ENCODE measurements at places on chromosomes 6 and 20.
A peak's percentile ranks its signal among the peaks of the same experiment; 100 is the strongest.

DNA sequence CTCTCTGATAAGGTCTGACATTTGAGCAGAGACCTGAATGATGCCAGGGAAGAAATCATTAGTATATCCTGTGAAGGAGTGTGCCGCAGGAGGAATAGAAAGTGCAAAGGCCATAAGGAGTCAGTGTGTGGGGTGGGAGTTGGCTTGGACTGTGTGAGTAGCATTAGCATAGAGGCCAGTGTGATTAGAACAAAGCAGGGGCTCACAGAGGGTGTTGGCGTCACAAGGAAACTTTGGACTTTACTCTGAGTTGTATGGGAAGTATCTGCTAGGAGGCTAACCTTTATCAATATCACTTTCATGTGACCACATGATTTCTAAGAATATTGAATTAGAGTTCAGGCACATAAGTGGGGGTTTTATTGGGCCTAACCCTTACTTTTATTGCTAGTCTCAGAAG lies 12.1 kb downstream of the TMEM200A start:
- DNase-seq = no peak

GRCh38 chr6:8180327-8181159 lies 78.2 kb upstream of the EEF1E1 start:
- DNase-seq = peak; percentile 85

- DNase-seq = no peak
Measured at GRCh38 chr6:163844357-163844756, 429.8 kb downstream of the QKI start.

DNA sequence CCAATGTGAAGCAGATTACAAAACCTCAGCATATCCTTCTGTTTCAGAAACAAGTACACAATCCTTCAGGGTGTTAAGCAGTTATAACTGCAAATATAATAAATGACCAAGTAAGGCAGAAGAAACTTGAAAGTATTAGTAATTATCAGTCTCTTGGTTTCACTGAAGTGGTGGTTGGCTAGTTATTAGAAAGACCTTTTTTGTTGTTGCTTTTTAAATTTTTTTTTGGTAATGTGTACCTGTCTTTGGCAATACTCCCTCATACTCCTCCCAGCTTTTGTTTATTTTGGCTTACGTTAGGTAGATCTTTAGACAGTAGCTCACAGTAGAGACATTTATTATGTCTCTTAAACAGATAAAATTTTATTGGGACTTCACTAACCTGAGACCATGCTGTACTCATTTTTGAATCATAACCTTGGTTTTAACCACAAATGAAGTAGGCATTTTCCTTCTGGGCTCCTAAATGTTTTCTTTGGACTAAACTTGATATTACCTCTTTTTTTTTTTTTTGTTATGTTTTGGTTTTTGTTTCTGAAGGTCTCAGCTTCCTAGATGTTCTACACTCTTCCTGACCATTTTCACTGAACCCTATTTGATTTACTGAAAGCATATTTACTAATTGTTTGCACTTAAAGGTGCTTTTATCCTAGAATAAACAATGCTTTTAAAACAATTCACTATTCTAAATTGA lies 6.4 kb downstream of the CD2AP start:
- peak; percentile 73 for DNase-seq

- DNase-seq = no peak
Measured at GRCh38 chr20:24835195-24835594, 113.9 kb upstream of the CST7 start.

GRCh38 chr20:45368221-45368980 lies 5.4 kb downstream of the SYS1 start:
- no peak for DNase-seq

- no peak for DNase-seq
Measured at GRCh38 chr6:115545672-115545986, 515.1 kb downstream of the FRK start.

DNA sequence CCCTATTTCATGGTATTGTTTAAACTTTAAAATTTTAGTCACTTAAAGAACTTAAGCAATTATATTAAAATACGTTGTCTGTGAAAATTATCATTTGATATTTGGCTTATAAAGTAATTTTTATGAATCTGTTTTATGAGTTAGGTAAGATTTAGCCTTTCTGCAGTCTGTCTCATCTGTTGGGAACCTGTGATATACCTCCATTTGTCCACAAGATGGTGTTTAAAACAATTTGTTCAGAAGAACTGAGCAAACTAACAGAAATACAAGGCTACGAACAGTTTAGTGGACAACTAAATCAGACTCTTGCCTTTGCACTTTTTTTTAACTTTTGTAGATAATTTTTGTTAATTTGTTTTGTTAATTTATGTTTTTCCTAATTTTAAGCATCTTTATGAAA lies 92.4 kb downstream of the COL9A1 start:
- no peak for DNase-seq

DNA sequence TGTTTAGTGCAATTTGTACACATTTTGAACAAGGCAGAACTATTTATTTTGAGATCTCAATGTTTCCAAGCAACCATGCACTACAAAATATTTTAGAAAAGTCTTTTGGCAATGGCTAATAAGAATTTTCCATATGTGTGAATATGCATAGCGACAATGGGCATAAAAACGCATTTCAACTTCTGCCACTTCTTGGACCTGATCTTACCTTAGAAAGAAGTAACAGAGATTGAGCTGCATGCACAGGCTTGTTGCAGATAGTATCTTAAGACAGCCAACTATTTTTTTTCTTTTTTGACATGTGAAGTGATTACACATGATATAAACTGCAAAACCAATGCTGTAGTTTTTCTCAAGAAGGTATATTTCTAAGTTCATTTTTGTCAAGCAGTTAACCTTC lies 210.4 kb upstream of the PHACTR1 start:
- DNase-seq = no peak

- peak; percentile 58 for DNase-seq
Measured at GRCh38 chr6:53043581-53043980, 21.6 kb upstream of the FBXO9 start.

DNA sequence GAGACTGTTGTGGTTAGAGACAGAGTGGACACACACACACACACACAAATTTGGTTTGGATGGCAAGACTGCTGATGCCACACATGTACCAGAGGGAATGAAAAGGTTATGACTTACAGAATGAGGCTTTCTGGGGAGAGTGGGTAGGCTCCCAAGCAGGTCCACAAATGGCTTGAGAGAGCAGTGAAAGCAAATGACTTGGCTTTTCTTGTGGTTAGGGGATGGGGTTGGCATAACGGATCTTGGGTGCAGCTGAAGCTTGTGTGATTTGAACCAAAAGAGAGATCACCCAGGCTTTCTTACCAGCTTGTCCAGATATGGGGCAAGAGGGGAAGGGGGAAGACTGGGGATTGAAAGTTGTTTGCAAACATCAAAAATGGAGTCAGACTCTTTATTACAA lies 73.9 kb upstream of the OLIG3 start:
- no peak for DNase-seq

DNA sequence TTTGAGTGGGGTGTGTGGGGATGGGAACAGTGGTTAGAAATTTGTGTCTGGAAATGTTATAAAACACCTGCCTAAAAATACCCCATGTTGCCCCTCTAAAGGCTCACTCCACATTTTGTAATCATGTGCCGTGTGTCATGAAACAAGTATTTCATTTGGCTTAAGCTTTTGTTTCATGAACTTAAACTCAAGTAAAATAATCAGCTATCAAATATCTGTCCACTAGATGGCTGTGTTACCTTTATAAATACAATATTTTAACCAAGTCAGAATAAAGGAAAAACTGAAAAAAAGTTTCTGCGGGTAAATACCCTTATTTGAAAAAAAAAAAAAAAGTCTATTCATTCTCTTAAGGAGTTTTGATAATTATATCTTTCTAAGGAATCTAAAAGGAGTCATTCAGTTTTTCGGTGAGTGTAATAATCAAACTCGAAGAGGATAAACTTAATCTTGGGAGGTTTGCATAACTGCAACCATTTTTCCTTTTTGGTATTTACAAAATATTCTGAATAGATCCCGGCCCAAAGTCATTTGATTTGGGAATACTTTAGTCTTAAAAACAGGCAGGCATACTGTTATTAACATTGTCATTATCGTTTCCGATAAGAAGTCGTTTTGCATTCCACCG lies 29.9 kb upstream of the MTRF1L start:
- peak; percentile 85 for DNase-seq

GRCh38 chr6:144619966-144620365 lies 334.8 kb downstream of the UTRN start:
- no peak for DNase-seq

- DNase-seq = no peak
Measured at GRCh38 chr20:32528171-32528891, 56.8 kb downstream of the NOL4L start.

- peak; percentile 33 for DNase-seq
Measured at GRCh38 chr6:148432462-148433195, 90.0 kb downstream of the SASH1 start.

GRCh38 chr6:53634184-53634631 lies 31.3 kb downstream of the KLHL31 start:
- no peak for DNase-seq

- peak; percentile 66 for DNase-seq
Measured at GRCh38 chr6:100549406-100550167, 84.9 kb upstream of the SIM1 start.

DNA sequence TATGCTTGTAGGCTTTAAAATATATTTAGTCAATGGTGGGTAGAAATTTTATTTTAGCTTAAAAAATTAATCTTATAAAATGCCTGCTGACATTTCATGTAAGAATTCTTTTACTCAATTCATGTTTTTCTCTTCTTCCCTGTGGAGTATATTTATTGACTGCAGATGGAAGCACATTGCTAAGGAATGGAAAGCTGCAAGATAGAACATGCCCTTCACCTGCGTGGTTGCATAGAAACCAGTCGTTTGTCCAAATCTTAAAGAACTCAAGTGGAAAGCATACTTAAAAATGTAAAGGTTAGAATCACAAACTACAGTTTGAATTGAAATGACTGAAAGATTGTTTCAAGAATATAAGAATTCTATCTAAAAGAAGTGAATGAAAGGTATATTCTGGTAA lies 30.7 kb downstream of the C6orf163 start:
- DNase-seq = no peak

DNA sequence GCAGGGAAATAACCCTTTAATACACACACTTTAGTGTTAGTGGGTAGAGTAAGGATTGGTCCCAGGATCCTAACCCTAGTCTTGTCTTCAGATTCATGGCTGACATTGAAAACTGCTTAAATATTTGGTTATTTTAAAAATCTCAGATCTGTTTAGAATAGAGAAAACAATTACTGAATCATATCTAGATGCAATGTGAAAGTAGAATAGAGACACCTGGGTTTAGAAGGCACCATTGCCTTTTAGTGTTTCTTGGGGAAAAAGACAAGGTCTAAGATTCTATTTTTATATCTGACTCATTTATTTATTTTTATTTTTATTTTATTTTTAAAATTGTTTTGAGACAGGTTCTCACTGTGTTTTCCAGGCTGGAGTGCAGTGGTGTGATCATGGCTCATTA lies 6.0 kb downstream of the DDX43 start:
- no peak for DNase-seq

DNA sequence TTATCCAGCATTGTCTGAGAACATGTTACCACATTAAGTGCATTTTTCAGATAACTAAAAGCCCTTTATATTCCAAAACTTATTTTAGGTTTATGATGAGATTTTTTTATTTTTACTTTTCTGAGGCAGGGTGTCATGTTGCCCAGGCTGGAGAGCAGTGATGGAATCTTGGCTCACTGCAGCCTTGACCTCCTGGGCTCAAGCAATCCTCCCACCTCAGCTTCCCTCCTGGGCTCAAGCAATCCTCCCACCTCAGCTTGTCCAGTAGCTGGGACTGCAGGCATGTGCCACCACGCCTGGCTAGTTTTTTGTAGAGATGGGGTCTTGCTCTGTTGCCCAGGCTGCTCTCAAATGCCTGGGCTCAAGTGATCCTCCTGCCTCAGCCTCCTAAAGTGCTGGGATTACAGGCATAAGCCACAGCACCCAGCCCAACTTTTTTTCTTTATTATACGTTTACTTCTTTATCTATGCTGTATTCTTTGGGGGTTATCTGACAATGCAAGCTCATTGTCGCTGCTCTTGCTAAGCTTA lies 6.2 kb downstream of the DYNLT1 start:
- DNase-seq = no peak

- peak; percentile 87 for DNase-seq
Measured at GRCh38 chr6:109082188-109082577, 12.5 kb downstream of the SESN1 start.

DNA sequence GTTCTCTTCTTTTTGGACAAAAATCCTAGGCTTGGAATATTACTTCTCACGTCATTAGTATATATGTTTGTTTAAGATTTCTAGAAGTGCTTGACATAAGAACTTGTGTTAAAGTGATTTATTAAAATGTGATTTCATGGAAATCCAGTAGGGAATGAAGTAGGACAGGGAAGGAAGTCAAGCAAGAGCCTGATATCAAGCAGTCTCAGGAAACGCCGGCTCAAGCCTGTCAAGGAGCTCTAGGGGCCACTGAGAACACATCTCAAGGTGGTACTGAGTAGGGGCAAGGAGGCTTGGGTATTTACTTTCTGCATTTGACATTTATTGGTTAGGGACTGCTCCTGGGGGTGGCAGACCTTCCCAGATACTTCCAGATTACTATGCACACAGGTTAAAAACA lies 920.9 kb upstream of the GJE1 start:
- DNase-seq = no peak

DNA sequence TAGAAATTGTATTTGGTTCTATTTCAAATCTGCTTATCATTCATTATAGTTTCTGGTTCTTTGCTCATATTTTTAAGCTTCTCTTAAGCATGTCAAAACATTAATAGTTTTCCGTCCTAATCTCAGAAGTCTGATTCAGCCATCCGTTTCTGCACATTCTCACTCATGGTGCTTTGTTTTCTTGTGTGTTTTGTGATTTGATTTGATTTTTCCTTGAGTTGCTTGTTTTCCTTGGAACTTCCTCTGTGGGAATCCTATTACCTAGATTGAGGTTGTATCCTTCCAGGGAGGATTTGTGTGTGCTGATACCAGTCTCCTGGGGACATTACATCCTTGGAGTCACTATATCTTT lies 7.9 kb downstream of the SNX9 start:
- no peak for DNase-seq

GRCh38 chr6:15682965-15683822 lies 20.4 kb upstream of the DTNBP1 start:
- no peak for DNase-seq

DNA sequence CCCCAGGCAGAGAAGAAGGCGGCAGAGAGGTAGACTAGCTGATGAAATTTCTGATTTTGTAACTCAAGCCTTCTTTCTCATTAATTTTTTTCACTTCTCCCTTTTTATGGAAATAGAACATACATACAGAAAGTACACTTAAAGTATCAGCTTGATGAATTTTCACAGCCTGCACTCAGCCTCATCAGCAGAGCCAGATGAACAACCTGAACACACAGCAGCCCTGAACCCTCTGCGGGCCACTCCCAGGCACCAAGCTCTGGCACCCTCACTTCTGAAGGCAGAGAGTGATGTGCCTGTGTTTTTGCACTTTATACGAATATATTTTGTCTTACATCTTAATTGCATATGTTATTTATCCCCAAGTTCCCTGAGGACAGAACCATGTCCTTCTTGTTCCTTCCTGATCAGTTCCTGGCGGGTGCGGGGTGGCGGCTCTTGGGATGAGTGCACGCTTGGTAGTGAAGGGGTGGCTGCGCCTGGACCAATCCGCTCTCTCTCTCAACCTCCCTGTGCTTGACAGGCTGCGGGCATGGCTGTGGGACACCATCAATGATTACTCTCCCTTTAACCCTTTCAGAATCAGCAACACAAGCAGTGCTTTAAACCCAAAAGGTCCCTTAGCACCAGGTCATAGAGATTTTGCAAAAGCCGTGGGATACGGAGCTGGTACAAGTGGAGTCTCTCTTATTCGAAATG lies 34.8 kb upstream of the AFDN start:
- DNase-seq = no peak

All from cardiac fibroblast (primary cell).